ENCODE measurements at places on chromosomes 5 and 9. TPM values are rescaled to one million over a fixed set of nuclear protein-coding genes. Genes with fewer than 3 reads are reported as not detected.

DNA sequence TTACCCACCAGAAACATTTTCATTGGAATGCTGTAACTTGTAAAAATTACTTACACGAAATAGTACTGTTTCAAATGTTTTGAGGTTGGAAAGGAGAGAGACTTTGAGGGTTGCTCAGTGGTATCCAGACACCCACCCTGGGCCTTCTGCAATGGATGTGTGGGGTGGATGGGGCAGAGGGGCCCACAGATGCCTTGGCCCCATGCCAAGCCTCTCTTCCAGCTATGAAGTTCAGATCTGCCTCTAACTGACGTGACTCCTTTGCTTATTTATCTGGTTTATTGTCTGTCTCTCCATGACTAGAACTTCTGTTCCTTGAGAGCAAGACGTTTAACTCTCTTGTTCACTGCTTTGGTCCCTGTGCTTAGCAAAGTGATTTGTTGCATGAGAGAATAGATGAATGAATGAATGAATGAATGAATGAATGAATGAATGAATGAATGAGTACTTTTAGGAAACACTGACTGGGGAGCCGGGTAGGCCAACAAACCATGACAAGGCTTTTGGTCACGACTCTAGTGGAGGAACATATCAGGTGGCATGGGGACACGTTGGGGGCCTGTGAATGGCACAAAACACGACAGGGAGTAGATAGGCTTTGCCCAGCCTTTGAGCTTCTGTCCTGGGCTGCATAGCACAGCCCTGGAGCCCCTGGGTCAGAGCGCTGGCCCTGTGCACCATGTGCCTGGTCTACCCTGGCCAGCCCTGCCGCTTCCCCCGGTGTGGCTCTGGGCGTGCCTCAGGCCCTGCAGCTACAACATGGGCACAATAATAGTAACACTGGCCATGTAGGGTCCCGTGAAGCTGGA, 31.8 kb downstream of the AK8 start:
- DNase-seq: no peak

DNA sequence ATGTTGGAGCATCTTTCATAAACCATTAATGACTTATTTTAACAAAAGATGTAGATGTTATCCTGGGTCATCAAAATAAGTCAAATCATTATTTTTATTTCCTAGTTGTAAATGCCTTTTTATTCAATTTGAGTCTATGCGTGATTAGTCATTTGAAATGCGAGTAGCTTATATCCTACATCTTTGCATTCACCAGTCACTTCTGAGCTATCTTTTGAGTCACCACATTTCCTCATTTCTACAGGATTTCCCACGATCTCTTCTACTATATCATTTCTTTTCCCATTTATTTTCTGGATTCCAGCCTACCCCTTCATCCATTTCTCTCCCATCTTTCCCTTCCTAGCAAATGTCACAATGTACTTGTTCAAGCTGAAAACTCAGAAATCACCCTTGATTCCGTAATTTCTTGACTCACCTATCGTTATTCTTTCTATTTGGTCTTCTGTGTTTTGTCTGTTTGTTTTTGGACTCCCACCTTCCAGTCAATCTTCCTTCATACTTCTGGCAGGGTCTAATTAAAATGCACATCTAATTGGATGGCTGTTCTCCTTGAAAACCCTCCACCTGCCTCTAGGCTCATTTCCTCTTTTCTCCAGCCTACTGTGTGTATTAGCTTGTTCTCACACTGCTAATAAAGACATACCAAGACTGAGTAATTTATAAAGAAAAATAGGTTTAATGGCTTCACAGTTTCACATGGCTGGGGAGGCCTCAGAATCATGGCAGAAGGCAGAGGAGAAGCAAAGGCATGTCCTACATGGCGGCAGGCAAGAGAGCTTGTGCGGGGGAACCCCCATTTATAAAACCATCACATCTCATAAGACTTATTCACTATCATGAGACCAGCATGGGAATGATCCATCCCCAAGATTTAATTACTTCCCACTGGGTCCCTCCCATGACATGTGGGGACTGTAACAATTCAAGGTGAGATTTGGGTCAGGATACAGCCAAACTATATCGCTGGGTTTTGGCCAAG, 112.4 kb downstream of the MEF2C start:
- DNase-seq: no peak

DNA sequence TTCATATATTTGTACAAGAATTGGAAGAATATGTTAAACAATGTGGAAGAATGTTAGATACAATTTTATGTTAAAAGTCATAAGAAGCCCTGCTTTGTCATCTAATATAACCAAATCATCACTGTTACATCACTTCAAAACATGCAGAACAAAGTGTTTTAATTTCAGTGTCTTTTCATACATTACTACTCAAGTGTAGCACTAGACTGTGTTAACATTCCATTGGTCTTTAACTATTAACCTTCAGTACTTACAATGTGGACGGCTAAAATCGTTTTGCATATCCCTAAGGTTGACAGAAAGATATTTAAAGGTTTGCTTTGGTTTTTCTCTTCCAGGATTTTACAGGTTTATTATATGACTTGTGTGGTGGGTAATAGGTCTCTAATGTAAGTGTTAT, 50.9 kb downstream of the VCAN start:
- no peak for DNase-seq

GRCh38 chr9:137212520-137212919, 7.0 kb downstream of the NDOR1 start:
- no peak for DNase-seq

- no peak for DNase-seq
These were observed 213.9 kb upstream of the TRPC7 start for GRCh38 chr5:136579238-136579637.

DNA sequence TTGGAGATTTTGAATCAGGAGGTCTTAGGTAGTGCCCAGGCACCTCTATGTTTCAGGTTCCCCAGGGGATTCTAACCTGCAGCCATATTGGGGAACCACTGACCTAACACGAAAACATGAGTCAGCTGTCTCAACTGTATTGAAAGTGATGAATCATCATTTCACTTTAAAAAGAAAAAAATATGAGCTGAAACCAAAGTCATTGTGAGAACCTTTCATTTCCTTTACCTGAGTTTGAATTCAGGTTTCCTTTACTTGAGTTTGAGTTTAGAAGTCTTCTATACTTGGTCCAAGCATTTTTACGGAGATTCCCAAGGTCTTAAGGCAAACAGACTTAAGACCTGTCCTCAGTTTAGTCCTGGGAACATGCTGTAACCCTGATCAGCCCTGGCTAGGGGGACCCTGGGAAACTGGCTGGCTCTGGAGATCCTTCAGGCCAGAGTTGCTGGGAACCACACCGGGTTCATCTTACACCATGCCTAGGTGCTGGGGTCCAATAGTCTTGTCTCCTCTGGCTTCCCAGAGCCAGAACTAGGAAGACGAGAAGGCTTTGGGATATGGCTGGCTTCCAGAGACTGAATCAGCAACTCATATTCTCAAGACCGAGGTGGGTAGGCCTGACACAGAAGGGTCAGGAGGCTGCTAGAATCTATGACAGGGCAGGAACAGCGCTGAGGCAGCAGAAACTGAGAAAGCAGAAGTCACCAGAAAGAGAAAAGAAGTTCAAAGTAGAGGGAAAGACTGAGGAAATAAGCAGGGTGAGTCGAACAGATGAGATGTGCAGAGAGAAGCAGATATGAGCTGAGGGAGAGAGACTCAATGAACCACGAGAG, 16.4 kb upstream of the PDCD1LG2 start:
- peak; percentile 60 for DNase-seq

FOXI1 gene
- not detected for total RNA-seq

GRCh38 chr9:123314617-123315016, 41.4 kb upstream of the CRB2 start:
- no peak for DNase-seq

GRCh38 chr5:31383734-31384133, 148.2 kb downstream of the DROSHA start:
- no peak for DNase-seq

DNA sequence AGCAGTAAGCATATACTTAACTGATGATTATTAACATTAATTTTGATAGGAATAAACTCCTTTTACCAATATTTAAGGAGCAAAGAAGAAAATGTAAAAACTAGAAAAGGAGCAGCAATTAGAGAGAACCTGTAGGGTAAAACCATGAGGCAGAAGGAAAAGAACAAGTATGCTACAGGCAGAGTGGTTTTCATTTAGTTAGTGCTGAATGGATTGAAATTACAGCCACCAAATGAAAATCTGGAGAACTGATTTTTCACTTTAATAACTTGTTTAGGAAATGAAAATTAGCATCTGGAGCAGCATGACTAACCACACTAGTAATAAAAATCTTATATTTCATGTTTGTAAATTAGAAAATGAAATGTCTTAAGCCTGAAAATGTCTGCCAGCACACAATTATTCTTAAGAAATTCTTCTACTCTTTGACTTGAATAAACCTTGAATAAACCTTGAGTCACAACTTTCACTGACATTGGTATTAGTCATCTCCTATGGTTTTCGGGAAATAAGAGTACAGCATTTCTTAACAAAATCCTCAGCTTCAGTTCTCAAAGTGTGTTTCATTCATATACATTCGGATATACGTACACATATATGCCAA, 1504.9 kb upstream of the C9orf72 start:
- DNase-seq: no peak

DNA sequence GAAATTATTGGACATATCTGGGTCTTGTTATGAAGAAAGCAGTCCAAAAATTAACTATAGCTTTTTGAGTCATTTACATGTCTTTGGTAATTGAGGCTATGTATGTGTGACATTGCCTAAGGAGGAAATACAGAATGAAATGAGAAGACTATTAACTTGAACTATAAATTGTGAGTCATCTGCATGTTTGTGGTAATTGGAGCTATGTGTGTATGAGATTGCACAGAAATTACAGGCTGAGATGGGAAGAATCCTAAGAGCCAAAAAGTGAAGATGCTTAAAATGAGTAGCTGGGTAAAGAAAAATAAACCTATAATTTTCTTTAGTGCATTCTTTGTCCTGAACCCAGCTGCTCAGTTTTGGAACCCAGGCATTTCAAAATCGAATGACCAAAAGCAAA, 747.6 kb upstream of the EDIL3 start:
- no peak for DNase-seq

GRCh38 chr9:36892279-36892678, 141.8 kb downstream of the PAX5 start:
- DNase-seq: no peak

PCDHA1 gene
- total RNA-seq: not detected

SUSD3 gene
- 40.1 TPM for total RNA-seq

- no peak for DNase-seq
These were observed 738 bp downstream of the FSTL4 start for GRCh38 chr5:133611357-133612248.

GRCh38 chr9:14147738-14148137, 166.2 kb downstream of the NFIB start:
- no peak for DNase-seq

All from activated CD8-positive, alpha-beta memory T cell treated with anti-CD3 and anti-CD28 coated beads, Interleukin-2, amount 10 ng/mL, durations not matched to agents 7 days and 5 days (primary cell).